Iris pigment epithelial cell (primary cell): ENCODE measurements at places on chromosomes 3 and 15.

- DNase-seq: peak; percentile 68
These were observed at the start of gene ABHD6 for GRCh38 chr3:58237238-58237940. TSS of gene ABHD6 (plus strand) at chr3:58237792. CDS start at chr3:58256587, 18,795 bp downstream.

DNA sequence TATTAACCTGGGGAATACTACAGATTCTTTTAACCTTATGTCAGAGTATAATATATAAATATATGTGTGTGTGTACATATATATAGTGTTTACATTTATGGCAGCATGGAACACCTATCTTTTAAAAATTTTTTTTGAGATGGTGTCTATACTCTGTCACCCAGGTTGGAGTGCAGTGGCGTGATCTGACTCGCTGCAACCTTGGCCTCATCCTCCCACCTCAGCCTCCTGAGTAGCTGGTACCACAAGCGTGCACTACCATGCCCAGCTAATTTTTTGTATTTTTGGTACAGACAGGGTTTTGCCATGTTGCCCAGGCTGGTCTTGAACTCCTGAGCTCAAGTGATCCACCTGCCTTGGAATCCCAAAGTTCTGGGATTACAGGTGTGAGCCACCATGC, 18.5 kb upstream of the ERICH6 start:
- DNase-seq: no peak

DNA sequence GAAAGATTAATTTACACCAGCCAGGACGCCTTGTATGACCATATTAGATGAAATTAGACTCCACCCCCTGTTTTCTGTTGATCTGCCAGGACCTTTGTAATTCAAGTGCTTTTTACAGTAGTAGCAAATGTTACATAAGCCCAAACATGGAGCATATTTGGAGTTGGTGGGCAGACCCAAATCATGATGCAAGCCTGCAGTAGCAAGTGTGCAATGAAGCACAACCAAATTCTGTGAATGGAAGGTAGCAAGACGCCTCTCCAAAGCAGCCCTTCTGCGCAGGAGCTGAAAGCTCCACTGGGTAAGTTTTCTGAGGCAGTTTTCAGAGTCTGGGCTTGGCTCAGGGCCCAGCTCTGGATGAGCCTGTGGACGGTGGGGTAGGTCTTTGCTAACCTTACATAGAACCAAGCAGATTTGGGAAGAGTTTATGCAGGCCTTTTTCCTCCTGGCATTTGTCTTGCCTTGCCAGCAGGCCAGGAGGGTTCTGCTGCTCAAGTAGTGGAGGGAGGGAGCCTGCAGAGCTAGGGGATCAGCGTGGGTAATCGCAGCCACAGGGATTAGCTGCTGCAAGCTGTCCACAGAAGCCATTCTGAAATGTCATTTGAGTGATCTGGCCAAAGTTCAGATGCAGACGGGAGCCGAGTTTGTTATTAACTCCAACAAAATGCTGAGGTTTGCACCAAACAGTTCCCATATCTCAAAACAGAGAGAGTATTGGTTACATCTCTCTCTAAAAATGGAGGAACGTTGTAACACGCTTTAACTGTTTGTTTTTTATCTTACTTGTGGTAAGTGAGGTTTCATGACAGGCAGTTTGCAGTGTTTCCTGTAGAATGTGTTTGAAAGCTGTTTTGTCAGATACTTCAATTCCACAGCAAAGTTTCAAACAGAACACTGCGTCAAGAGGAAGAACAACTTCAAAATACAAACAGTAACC, 55.4 kb downstream of the PSMD6 start:
- peak; percentile 90 for DNase-seq

DNA sequence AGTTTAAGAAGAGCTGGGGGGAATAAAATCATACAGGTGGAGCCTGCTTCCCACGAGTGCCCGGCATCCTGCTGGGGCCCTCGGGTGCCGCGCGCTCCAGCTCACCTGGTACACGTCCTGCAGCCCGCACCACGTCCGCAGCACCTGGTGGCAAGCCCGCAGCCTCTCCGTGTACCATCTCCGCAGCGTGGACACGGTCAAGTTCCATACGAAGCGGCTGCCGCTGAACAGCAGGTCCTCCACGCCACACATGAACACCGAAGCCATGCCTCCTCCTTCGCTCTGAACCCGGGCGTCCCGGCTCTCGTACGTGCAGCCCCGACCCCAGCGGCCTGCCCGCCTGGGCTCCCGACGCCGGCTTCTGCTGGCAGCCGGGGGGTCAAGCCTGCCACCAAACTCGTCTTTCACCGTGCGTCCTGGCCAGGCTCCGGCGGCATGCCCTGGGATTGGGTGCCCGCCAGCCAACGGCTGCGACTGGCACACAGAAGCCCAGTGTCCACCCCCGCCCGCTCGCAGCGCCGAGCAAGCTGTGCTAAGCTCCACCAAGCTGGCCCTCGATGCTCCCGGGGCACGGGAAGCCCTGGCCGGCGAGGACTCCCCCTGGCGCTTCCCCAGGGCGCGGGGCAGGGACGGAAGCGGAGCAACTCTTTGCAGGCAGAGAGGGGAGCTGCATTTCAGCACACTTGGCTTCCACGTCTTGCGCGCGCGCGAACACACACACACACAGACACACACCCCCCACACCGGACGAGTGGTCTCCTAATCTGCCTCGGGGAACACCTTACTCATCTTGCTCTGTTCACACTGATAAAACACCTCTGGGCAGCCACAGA, at the start of gene FRMD4B:
Gene FRMD4B, minus strand, starts transcription at position 366 of the 833 bp plus-strand sequence. Its CDS starts 99 bp downstream, at position 267.
- DNase-seq: peak; percentile 12

- no peak for DNase-seq
These were observed 7.2 kb upstream of the IVD start for GRCh38 chr15:40398413-40398873.

GRCh38 chr3:62870321-62870720, 4.9 kb downstream of the CADPS start:
- peak; percentile 12 for DNase-seq

DNA sequence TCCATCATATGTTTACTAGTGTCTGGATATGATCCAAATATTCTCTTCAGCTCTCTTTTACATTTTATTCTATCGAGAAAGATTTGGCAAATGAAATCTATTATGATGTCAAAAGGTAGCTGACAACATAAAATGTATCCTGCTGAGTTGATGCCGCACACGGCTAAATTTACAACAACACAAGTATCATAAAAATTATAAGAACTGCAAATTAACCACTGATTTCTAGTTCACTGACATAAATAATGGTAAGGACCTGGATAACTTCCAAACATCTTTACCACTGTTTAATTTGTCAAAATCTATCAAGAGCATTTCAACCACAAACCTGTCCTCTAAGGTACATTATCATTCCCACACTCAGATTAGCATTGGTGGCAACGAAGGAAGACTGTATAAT, 244.5 kb downstream of the FOXP1 start:
- DNase-seq: no peak

- no peak for DNase-seq
These were observed 288.9 kb upstream of the DPH6 start for GRCh38 chr15:35834866-35835265.

DNA sequence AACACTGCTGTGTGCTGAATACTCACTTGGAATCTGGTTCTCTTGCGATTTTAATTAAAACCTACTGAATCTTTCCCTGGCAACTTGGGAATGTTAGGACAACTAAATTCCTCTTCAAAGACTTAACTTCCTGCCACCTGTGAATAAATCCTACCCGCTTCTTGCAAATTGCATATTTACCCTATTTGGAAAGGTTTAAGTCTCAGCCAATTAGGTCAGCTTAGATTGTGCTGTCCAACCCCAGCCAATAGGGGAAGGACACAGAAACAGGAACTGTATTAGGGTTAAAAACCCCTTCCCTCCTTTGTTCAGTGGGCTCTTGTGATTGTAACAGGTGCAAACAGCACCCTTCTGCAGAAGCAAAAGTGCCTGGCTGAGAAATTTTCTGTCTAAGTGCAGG, 38.6 kb upstream of the FSTL1 start:
- no peak for DNase-seq
